Activated CD4-positive, CD25-positive, alpha-beta regulatory T cell treated with anti-CD3 and anti-CD28 coated beads, Interleukin-2, amount 50 U/mL, for 72 hours (primary cell): ENCODE measurements at places on chromosomes 7 and 10.

GRCh38 chr7:29196971-29197595, 2.5 kb downstream of the CHN2 start:
- no peak for DNase-seq

- DNase-seq: no peak
These were observed 50.2 kb downstream of the ARHGAP22 start for GRCh38 chr10:48554656-48555055.

GRCh38 chr7:150959081-150959480, 19.0 kb downstream of the KCNH2 start:
- no peak for DNase-seq

GRCh38 chr10:50361946-50362345, 110.6 kb upstream of the ASAH2 start:
- no peak for DNase-seq

- no peak for DNase-seq
These were observed 72.4 kb upstream of the EBF3 start for GRCh38 chr10:130036296-130037065.

- no peak for DNase-seq
These were observed 429.0 kb downstream of the ETV1 start for GRCh38 chr7:13560441-13560840.

- no peak for DNase-seq
These were observed 101.4 kb downstream of the RELN start for GRCh38 chr7:103887853-103888602.

- no peak for DNase-seq
These were observed 271.2 kb upstream of the C7orf33 start for GRCh38 chr7:148319316-148319808.

DNA sequence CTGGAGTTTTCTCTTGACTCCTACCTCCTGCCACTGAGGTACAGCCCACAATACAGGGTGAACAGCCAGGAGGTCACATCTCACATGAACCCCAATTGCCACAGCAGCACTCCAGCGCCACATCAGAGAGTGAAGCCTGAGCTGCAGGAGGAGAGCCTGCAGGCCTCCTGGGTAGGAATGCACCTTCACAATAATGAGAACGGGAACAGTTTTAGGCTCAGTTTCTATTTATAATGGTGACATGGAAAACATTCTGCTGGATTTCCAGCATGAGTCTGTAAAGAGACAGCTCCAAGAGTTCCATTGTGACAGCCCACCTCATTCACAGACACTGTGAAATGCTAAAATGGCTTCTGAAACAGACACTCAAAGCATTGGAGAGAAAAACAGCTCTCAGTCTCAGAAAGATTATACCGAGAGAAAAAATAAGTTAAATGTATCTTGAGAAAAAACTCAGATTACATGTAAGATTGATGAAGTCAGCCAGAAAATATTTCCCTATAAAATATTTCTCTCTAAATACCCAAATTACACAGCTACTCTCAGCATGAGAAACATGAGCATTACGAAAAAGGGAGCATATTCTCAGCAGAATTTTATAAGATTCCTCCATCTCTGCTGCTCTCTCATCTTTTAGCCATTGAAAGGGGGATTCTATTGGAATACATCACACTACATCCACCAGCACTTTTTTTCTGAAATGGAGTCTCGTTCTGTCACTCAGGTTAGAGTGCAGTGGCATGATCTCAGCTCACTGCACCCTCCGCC, 11.3 kb downstream of the ZNF680 start:
- DNase-seq: no peak

GRCh38 chr10:112956631-112957350, 6.7 kb downstream of the TCF7L2 start:
- DNase-seq: no peak

DNA sequence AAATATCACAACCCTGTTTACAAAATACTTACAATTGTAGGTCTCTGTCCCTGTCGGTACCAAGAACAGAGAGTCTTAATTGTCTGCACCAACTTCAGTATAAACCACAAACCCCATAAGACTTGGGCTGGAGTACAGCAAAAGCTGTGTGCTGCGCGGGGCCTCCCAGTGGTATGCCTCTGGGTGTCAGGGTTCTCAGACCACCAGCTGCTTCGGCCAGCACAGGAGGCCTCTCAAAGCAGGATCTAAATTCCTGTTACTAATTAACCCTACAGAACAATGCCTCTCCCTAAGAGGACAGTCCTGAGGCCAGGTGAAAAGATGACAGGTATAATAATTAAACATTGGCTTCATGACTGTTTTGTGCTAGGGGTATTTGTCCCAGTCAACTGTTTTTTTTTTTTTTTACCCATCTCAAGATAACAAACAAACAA, 957 bp upstream of the SVIL start:
- no peak for DNase-seq

GRCh38 chr7:50185208-50185607, 92.2 kb upstream of the ZPBP start:
- no peak for DNase-seq

- DNase-seq: no peak
These were observed 375.1 kb downstream of the PHTF2 start for GRCh38 chr7:78173666-78174065.

DNA sequence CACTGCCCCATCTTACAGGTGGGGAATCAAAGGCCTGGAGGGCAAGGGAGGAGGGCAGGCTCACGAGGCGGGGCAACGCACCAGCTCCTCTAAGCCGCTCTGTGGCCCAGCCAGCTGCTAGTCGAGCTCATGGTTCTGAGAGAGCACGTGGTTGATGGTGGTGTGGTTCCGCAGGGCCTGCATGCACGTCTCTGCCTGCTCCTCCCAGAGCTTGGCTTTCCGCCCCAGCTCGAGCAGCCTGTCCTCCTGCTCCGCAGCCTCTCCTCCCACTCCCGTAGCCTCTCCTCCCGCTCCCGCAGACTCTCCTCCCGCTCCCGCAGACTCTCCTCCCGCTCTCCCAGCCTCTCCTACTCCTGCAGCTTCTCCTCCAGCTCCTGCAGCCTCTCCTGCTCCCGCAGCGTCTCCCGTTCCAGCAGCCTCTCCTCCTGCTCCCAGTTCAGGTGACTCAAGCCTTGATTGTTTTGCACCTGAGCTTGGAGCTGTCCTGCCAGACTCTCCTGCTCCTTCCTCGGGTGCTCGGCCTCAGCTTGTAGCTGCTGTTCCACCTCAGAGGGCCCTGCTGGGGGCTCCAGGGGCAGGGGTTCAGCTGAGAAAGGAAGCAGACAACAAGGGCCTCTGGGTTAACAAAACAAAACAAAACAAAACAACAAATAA, 19.1 kb upstream of the MTPAP start:
- DNase-seq: no peak

DNA sequence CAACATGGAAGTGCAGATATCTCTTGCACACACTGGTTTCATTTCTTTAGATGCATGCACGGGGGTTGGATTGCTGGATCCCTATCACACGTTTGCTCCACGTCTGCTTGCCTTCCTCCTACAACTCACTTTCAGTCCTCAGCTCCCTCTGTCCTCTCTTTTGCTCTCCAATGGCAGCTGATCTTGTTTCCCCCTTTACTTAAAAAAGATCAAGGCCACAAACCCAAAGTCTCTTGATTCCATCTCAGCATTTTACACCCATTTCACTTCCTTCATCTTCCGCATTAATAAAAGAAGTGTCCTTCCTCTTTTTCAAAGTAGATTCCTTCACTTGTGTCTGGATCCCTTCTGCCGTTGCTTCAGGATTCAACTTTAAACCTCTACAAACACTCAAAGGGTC, 245.2 kb downstream of the DOCK4 start:
- no peak for DNase-seq

DNA sequence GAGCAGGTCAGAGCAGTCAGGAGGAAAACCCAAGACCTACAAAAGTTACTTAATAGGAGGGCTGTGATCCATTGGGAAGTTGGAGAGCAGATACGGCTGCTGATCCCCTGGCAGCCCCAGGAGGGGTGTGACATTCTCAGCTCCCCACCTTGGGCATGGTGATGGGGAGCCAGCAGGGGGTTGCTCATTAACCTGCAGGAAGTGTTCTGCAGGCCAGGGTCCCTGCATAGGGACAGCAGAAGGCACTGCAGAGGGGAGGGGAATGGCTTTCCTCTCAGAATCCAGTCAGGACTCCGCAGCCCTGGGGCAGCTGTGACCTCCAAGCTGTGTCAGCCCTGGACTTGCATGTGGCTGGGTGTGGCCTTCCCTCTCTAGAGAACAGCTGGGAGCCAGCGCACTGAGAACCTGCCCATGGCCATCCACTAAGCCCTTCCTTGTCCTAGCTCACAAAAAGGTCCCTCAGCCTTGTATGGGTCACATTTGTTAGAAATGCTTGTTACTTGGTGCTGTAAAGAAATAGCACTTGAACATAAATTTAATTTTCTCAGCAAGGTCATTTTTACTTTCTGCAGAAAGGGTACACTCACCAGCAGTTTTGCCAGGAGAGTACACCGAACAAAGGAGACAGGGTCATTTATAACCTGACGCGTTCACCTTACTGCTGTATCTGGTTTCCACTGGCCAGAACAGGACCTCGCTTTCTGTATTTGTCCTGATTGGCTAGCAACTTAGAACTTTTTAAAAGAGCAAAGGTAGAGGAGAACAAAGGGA, 169.6 kb downstream of the COBL start:
- no peak for DNase-seq

GRCh38 chr7:119684763-119685162, 588.2 kb upstream of the KCND2 start:
- no peak for DNase-seq

DNA sequence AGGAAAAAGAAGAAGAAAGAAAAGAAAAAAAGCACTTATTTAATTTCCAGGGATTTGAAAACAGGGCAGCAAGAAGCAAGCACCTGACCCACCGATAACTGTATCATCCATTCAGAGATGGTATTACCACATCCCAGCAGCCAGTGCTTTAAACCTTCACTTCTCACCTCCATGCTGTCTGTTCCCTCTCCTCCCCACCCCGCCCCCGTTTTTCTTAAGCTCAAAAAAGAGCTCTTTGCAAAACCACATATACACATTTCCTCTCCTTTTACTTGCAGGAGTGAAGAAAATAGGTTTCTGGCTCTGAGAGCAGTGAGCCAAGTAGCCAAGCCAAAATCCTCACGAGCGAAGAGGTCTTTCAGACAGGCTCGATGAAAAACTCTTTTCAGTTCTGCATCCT, 2.2 kb downstream of the STOX1 start:
- no peak for DNase-seq

GRCh38 chr10:69800109-69800508, 1.6 kb upstream of the COL13A1 start:
- no peak for DNase-seq

DNA sequence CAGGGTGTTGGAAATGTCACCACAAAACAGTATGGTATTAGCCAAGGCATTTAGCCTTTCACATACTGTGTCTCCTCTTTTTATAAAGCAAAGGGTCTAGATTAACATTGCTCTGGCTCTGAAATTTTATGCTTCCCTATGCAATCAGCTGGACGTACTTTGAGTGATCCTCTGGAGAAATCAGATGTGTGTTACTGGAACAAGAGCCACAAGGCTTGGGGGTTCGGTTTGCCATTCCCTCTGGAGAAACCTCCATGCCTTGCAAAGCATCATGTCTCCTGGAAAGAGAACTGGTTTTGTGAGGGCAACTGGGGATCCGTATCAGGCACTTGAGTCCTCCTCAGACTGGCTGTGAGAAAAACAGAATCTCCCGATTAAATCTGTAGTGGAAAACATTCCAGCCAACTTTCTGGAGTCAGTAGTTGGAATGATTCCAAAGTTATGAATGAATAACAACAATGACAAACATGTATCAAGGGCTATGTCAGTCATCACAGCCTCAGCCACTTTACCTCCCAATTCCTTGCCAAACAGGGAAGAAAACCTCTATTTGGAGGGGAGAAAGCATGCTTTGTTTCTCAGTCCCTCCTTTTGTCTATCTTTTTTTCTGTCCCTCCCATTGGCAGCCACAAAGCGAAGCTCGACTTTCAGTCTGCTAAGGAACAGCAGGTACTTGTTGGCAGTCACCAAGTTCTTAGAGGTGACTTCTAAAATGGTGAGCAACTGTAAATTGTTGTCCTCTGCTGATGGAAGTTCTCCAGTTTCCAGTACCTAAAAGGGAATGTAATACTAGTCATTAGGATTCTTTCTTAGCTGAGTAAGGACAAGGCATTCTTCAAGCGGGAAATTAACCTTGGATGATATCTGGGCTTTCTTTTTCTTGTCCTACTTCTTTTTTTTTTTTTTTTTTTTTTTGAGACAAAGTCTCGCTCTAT, 864.8 kb upstream of the AUTS2 start:
- DNase-seq: no peak

DNA sequence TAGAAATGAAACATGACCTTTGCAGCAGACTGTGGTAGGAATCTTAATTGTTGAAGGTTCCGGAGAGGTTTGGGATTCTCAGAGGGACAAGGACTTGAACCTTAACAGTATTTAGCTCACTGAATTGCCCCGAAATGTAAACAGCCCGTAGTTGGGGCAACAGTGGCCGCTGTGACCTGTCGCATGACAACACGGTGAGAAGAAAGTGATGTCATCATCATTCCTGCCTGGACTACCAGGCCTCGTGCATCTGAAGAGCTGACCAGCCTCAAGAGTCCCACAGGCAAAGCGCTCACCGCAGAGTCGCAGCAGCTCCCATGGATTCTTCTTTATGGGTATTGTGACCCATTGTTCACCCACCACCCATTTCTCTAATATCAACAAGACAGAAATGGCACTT, 250.6 kb downstream of the KLF6 start:
- no peak for DNase-seq

DNA sequence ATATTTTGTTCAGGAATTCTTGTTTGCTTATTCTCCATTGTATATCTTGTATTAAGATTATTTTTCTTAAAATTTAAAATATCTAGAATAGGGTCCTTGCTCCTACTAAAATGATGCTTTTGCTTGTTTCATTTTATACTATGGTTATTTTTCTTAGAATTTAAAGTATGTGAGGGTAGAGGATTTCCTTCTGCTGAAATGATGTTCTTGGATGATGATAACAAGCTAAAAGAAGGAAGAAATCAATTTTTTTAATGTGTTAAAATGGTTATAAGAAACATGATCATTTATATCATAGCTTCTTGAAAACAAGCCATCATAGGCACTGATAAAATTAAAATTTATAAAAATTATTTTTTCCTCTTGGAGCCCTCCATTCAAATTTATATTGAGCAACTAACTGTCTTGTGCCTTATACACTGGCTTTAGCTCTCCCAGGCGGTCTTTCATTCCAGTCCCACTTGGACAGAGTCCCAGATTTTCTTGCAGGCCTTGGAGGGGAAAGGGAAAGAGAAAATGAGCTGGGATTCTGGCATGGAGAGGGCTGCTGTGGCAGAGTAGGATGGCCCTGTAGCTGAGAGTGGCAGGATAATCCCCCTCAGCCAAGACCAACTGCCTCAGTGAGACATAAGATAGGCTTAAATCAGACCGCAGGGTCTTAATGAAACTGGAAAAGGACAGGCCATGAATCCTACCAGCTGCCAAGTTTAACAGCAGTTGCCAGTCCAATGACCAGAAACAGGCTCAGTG, 60.2 kb downstream of the DNAJB9 start:
- no peak for DNase-seq

DNA sequence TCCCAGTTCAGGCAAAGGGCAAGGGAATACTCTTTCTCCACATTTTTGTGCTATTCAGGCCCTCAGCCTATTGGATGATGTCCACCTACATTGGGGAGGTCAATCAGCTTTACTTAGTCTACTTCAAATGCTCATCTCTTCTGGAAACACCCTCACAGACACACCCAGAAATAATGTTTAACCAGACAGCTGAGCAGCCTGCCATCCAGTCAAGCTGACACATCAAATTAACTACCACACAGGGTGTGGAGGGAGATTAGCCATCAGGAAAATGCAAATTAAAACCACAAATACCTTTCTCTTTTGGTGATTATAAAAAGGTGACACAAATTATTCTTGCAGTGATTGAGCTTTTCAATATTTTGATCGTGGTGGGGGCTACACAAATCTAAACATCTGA, 74.7 kb upstream of the FZD8 start:
- DNase-seq: no peak
